ENCODE measurements at places on chromosomes 5 and 9. TPM values are rescaled to one million over a fixed set of nuclear protein-coding genes. Genes with fewer than 3 reads are reported as not detected.

The PCDHB16 gene
- polyA plus RNA-seq = 0.27 TPM

The GAPVD1 gene
- polyA plus RNA-seq = 12.9 TPM

The DDX46 gene
- polyA plus RNA-seq = 27.0 TPM

The BHMT gene
- polyA plus RNA-seq = 0.25 TPM

The PTGER4 gene
- polyA plus RNA-seq = 25.2 TPM

The ISL1 gene
- 11.2 TPM for polyA plus RNA-seq

The PCDHGA4 gene
- 0.11 TPM for polyA plus RNA-seq

The GGTA1 gene
- polyA plus RNA-seq = 9.7 TPM

The OBP2B gene
- polyA plus RNA-seq = 0.09 TPM

The SURF1 gene
- polyA plus RNA-seq = 84.0 TPM

The GALNT12 gene
- 7.3 TPM for polyA plus RNA-seq

The PAPPA gene
- polyA plus RNA-seq = 0.34 TPM

The ESM1 gene
- polyA plus RNA-seq = 0.62 TPM

The EQTN gene
- polyA plus RNA-seq = 0.21 TPM

The SPINK4 gene
- 2.1 TPM for polyA plus RNA-seq

The FGF18 gene
- 0.82 TPM for polyA plus RNA-seq

The IFNA2 gene
- not detected for polyA plus RNA-seq

The CDX1 gene
- 1.3 TPM for polyA plus RNA-seq

The STPG3 gene
- 0.43 TPM for polyA plus RNA-seq

The SVEP1 gene
- polyA plus RNA-seq = 0.52 TPM

The SPATA31C1 gene
- not detected for polyA plus RNA-seq

The IL31RA gene
- polyA plus RNA-seq = 2.9 TPM

The PDGFRB gene
- polyA plus RNA-seq = 8.6 TPM

The OSTF1 gene
- 80.5 TPM for polyA plus RNA-seq

The TTC23L gene
- 0.52 TPM for polyA plus RNA-seq

The KCNV2 gene
- not detected for polyA plus RNA-seq

The C9orf40 gene
- polyA plus RNA-seq = 5.5 TPM

The GOLPH3 gene
- 76.9 TPM for polyA plus RNA-seq

The IFNA13 gene
- polyA plus RNA-seq = 0.02 TPM

The LHX6 gene
- 1.1 TPM for polyA plus RNA-seq

The PCDHGA7 gene
- polyA plus RNA-seq = 0.46 TPM

The PAEP gene
- 1.8 TPM for polyA plus RNA-seq

The PARP8 gene
- 29.0 TPM for polyA plus RNA-seq

The HAVCR1 gene
- polyA plus RNA-seq = 0.07 TPM

The HEMGN gene
- 4.1 TPM for polyA plus RNA-seq

The TPPP gene
- 0.64 TPM for polyA plus RNA-seq

The GABRA1 gene
- 0.66 TPM for polyA plus RNA-seq

The SV2C gene
- polyA plus RNA-seq = 0.27 TPM

The TMEM203 gene
- 47.2 TPM for polyA plus RNA-seq

The NRG2 gene
- 0.96 TPM for polyA plus RNA-seq

The BTNL3 gene
- 0.14 TPM for polyA plus RNA-seq

The TLE1 gene
- 24.1 TPM for polyA plus RNA-seq

The GDF9 gene
- polyA plus RNA-seq = 2.5 TPM

The CBY3 gene
- polyA plus RNA-seq = 0.07 TPM

The ARID3C gene
- polyA plus RNA-seq = 0.07 TPM

The SPAAR gene
- polyA plus RNA-seq = 1.2 TPM

The CNTFR gene
- polyA plus RNA-seq = 2.2 TPM

The ARHGEF28 gene
- polyA plus RNA-seq = 7.4 TPM

The BSPRY gene
- 6.1 TPM for polyA plus RNA-seq

The CXCL14 gene
- 17.0 TPM for polyA plus RNA-seq

The TMEM8B gene
- polyA plus RNA-seq = 11.9 TPM

The UTP15 gene
- 8.6 TPM for polyA plus RNA-seq

The SLC6A7 gene
- polyA plus RNA-seq = 0.07 TPM

The FASTKD3 gene
- 26.7 TPM for polyA plus RNA-seq

Measured in thymus (tissue), 14 donors.